ENCODE measurements at places on chromosomes 12 and 14.

- no peak for DNase-seq
Measured at GRCh38 chr12:94322346-94322745, 137.3 kb downstream of the CEP83 start.

GRCh38 chr12:60421741-60422140, 825.9 kb downstream of the SLC16A7 start:
- DNase-seq, result no peak

GRCh38 chr12:124841558-124841945, 22.1 kb downstream of the SCARB1 start:
- no peak for DNase-seq

- no peak for DNase-seq
Measured at GRCh38 chr12:111174961-111175345, 193.9 kb downstream of the PHETA1 start.

GRCh38 chr14:98510392-98510791, 761.6 kb downstream of the BCL11B start:
- DNase-seq, result no peak

GRCh38 chr14:61503167-61503801, 181.9 kb downstream of the PRKCH start:
- no peak for DNase-seq

DNA sequence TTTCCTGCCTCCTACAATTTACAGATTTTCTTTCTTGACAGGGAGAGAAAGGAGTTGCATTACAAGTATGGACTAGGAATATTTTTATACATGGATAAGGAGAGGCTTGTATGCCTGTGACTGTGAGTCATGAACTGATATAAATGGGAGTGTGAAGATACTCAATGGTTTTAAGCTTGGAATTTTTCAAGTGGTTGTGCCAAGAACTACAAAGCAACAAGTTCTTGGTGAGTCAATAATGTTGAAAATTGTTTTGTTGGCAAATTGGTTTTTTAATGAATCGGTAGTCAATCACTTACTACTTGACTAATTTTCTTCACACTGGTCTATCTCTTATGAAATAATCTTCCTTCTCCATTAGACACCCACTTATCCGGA, 58.9 kb upstream of the HMGA2 start:
- DNase-seq, result no peak

DNA sequence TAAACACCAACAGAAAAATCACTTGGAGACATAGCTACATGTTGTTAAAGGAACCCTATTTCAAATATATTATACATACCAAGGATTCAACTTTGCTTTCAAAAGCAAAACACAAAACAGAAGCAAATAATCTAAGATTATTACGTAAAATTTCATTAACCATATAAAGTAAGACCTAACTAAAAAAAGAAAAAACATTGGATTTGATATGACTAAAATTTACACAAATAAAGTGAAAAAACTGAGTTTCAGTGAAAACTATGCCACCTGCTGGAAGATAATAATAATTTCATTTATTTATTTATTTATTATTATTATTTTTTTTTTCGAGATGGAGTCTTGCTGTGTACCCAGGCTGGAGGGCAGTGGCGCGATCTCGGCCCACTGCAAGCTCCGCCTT, 45.2 kb downstream of the WDHD1 start:
- no peak for DNase-seq

- DNase-seq, result no peak
Measured at GRCh38 chr14:96269359-96269710, 13.3 kb downstream of the BDKRB1 start.

GRCh38 chr12:94807951-94808350, 157.6 kb upstream of the TMCC3 start:
- no peak for DNase-seq

DNA sequence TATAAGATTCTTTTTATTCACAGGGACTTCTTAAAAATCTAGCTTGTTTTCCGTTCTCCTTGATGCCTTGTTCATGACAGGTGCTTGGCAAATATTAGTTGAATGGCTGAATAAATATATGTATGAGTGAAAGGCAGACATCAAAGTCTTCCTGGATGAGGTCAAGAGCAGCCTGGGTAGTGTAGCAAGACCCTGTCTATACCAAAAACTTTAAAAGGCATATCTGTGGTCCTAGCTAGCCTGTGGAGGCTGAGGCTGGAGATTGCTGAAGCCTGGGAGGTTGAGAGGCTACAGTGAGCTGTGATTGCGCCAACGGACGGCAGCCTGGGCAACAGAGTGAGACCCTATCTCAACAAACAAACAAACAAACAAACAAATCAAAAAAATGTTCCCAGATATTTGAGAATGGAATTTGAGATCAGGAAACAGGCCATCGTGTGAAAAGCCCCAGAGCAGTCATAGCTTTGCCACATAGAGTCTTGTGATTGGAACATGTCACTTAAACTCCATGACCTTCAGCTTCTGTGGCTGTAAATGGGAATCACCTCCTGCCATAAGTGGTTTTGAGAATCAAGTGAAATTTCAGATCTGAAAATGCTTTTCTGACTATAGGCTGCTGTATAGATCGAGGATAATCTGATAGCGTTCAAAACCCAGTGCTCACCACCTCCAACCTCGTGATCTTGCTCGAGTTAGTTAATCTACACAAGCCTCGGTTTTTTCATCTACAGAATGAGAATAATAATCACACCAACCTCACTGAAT, 64.3 kb downstream of the ZFP36L1 start:
- DNase-seq, result no peak

DNA sequence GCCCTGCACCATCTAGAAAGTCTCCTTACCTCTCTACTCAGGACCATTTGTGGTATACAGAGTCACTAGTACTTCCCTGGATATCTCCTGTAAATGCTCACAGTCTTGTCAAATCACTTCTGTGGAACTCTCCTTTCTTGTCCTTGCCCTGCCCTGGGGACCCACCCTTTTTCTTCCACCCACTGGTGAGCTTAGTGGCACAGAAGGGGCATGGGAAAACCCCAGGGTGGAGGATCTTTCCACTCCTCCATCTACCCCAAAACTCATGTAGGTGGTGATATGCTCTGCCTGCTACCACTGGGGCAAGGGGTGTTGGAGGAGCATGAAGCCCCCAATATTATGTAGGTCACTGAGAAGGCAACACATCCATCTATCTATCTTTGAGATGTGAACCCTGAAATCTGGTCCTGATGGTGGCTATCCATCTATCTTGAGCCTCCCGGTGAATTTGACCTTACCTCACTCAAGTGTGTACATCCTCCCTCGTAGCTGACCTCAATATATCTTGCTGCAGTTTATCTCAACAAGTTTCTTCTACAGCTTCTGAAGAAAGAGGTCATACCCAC, 943 bp downstream of the TESPA1 start:
- no peak for DNase-seq

DNA sequence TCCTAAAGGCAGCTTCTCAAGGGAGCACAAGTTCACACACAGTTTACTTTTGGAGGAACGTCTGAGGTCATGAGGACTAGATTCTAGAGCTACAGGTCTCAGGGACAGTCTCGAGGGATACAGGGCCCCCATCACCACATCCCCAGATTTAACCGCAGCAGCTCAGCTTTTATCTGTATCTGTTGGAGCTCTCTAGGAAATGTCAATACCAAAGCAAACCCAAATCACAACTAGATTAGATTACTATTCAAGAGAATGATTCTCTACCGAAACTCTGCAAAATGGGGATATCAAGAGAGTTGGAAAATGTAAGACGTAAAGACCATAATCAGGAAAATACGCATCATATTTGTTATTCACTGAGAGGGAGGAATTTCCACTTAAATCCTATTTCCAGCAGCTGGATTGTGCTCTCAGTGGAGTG, 4.0 kb upstream of the MYRFL start:
- no peak for DNase-seq

DNA sequence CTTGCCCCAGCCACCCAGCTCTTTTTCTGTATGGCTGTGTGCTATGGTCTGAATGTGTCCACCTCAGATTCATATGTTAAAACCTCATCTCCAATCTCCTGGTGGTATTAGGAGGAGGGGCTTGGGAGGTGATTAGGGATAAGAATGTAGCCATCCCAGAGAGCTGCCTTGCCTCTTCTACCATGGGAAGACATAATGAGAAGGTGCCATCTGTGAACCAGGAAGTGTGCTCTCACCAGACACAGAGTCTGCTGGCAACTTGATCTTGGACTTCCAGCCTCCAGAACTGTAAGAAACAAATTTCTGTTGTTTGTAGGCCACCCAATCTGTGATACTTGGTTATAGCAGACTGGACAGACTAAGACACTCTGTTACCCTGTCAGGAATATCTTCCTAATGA, 22.8 kb upstream of the JPH4 start:
- no peak for DNase-seq

- no peak for DNase-seq
Measured at GRCh38 chr12:57549909-57550640, at the start of gene KIF5A. KIF5A (plus strand) TSS chr12:57550044; CDS start chr12:57550272, 228 bp downstream.
